ENCODE measurements at places on chromosomes 1 and 21.

GRCh38 chr1:161838885-161839284 is 72.8 kb downstream of the ATF6 start:
- H3K27ac ChIP-seq: no peak overlapping the region
- no peak for DNase-seq
- no peak overlapping the region for H3K4me3 ChIP-seq

- no peak overlapping the region for H3K4me3 ChIP-seq
- no peaks in the 10 kb centered on the region for H3K27me3 ChIP-seq
- no peak for DNase-seq
- peak overlapping the region; percentile 88 for H3K27ac ChIP-seq
- peaks cover 11% of the 10 kb centered on the region for H3K36me3 ChIP-seq
Observed at GRCh38 chr1:170885551-170885950, 49.8 kb upstream of the MROH9 start.

- H3K36me3 ChIP-seq: no peaks in the 10 kb centered on the region
- no peaks in the 10 kb centered on the region for H3K4me1 ChIP-seq
- no peaks in the 10 kb centered on the region for H3K27me3 ChIP-seq
- H3K27ac ChIP-seq: no peak overlapping the region
Observed at GRCh38 chr1:223316082-223316481, 47.9 kb downstream of the SUSD4 start.

DNA sequence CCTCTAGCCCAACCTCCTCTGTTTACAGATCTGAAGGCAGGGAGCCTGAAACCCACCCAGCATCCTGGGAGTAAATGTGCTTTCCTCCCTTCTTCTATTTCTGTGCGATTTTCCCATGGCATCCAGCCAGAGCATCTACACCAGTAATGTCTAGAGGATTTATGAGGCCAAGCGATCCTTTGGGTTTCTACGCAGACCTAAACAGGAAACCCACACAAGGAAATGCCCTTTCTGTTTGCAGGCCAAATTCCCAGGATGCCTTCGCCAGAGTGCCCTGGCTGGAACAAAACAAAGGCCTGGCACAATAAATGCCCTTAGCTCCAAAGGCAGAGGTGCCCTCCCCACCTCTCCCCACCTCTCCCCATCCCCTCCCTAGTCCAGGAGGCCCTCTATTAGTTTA is 110.5 kb upstream of the CDC42BPA start:
- no peak overlapping the region for H3K4me3 ChIP-seq
- no peaks in the 10 kb centered on the region for H3K36me3 ChIP-seq
- no peak for DNase-seq
- H3K27me3 ChIP-seq: no peaks in the 10 kb centered on the region
- peaks cover 10% of the 10 kb centered on the region for H3K4me1 ChIP-seq

- H3K4me1 ChIP-seq: peaks cover 16% of the 10 kb centered on the region
- no peak for DNase-seq
- no peaks in the 10 kb centered on the region for H3K36me3 ChIP-seq
- no peak overlapping the region for H3K4me3 ChIP-seq
- no peak overlapping the region for H3K27ac ChIP-seq
- H3K27me3 ChIP-seq: no peaks in the 10 kb centered on the region
Observed at GRCh38 chr1:154726443-154726842, 118.5 kb upstream of the ADAR start.

- H3K4me3 ChIP-seq: no peak overlapping the region
- no peak overlapping the region for H3K27ac ChIP-seq
- no peak for DNase-seq
- H3K36me3 ChIP-seq: no peaks in the 10 kb centered on the region
- no peaks in the 10 kb centered on the region for H3K27me3 ChIP-seq
- peaks cover 2% of the 10 kb centered on the region for H3K4me1 ChIP-seq
Observed at GRCh38 chr1:182430263-182431068, 19.5 kb upstream of the RGSL1 start.

- H3K27me3 ChIP-seq: peaks cover 10% of the 10 kb centered on the region
- DNase-seq: no peak
- no peak overlapping the region for H3K4me3 ChIP-seq
- no peak overlapping the region for H3K27ac ChIP-seq
- H3K36me3 ChIP-seq: no peaks in the 10 kb centered on the region
Observed at GRCh38 chr1:3377604-3378279, 76.7 kb upstream of the ARHGEF16 start.

GRCh38 chr21:22253761-22254160 is 1255.6 kb downstream of the NCAM2 start:
- no peaks in the 10 kb centered on the region for H3K27me3 ChIP-seq
- no peaks in the 10 kb centered on the region for H3K4me1 ChIP-seq
- no peaks in the 10 kb centered on the region for H3K36me3 ChIP-seq
- DNase-seq: no peak
- H3K4me3 ChIP-seq: no peak overlapping the region

DNA sequence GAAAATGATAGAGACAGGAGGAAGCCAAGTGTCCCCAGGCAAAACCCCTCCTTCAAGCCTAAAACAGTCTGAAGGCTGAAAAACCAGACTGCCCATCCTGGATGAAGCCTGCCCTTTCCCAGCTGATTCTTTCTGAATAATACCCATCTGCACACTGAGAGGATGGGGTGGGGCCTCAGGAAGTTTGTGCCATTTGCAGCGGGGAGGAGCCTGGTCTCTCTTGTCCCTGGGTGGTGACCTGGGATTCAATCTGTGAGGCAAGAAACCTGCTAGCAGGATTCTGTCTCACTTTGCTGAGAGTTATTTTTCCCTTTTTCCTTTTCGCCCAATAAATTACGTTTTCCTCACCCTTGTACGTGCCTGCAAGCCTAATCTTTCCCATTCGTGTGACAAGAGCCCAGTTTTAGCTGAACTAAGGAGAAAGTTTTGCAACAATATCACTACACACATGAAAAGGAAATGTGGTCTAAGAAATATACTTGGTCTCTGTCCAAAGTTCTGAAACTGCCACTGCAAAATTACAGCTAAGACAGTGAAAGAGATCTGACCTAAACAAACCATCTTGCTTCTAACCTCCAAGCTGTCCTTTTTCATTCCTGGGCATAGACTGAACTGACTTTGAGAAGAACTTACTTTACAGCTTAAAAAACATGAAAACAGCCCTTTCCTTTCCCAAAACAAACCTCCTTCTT is 105.0 kb downstream of the COP1 start:
- H3K4me3 ChIP-seq: no peak overlapping the region
- no peak for DNase-seq
- H3K27me3 ChIP-seq: no peaks in the 10 kb centered on the region
- H3K36me3 ChIP-seq: peaks cover 36% of the 10 kb centered on the region

- H3K4me1 ChIP-seq: no peaks in the 10 kb centered on the region
- no peak overlapping the region for H3K4me3 ChIP-seq
- no peaks in the 10 kb centered on the region for H3K27me3 ChIP-seq
- no peak overlapping the region for H3K27ac ChIP-seq
- H3K36me3 ChIP-seq: peaks cover 9% of the 10 kb centered on the region
- no peak for DNase-seq
Observed at GRCh38 chr1:16944038-16944437, 22.3 kb downstream of the CROCC start.

All from SK-N-SH (cell line).